ENCODE measurements at places on chromosomes 16 and 17.

GRCh38 chr17:28916302-28916934, 13.5 kb upstream of the DHRS13 start:
- DNase-seq, result peak; percentile 38

- no peak for DNase-seq
Measured at GRCh38 chr17:3835410-3836229, 10.4 kb downstream of the NCBP3 start.

GRCh38 chr17:70454377-70454776, 285.0 kb downstream of the KCNJ2 start:
- no peak for DNase-seq

GRCh38 chr17:17702449-17703139, 21.3 kb downstream of the RAI1 start:
- no peak for DNase-seq

GRCh38 chr16:69143116-69143515, 10.7 kb downstream of the UTP4 start:
- peak; percentile 30 for DNase-seq

- no peak for DNase-seq
Measured at GRCh38 chr16:86771506-86772460, 193.4 kb downstream of the FOXL1 start.

DNA sequence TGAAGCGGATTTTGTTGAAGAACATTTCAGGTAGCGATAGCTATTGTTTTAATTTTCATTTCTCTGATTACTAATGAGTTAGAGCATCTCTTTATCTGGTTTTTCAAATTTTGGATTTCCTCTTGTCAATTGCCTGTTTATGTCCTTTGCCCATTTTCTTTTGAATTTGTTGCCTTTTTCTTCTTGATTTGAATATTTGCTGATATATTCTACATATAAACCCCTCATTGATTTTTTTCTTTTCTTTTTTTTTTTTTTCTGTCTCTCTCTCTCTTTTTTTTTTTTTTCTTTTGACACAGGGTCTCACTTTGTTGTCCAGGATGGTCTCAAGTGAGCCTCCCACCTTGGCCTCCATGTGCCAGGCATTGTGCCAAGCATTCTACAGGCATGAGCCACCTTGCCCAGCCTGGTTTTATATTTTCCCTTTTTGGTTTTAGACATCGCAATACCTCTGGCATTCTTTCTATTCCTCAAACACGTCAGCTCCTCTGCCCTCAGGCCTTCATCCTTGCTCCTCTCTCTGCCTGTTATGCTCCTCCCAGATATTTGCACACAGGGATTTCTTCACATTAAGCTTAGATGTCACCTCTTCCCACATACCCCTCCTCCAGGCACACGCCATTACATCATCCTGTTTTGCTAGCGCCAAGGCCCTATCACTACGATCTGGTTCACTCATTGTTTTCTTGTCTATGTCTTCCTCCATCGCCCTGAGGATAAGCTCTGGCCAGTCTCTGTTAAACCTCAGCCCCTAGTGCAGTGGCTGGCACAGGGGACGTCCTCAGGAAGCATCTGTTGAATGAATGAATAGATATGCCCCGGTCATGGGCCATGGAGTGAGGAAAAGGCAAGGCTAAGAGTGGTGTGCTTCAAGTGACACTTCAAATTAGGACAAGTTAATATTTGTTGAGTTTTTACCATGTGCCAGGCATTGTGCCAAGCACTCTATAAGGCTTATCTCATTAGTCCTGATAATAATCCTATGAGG, 8.6 kb downstream of the SARM1 start:
- peak; percentile 77 for DNase-seq

- DNase-seq, result no peak
Measured at GRCh38 chr16:85190572-85190971, 78.3 kb upstream of the CIBAR2 start.

DNA sequence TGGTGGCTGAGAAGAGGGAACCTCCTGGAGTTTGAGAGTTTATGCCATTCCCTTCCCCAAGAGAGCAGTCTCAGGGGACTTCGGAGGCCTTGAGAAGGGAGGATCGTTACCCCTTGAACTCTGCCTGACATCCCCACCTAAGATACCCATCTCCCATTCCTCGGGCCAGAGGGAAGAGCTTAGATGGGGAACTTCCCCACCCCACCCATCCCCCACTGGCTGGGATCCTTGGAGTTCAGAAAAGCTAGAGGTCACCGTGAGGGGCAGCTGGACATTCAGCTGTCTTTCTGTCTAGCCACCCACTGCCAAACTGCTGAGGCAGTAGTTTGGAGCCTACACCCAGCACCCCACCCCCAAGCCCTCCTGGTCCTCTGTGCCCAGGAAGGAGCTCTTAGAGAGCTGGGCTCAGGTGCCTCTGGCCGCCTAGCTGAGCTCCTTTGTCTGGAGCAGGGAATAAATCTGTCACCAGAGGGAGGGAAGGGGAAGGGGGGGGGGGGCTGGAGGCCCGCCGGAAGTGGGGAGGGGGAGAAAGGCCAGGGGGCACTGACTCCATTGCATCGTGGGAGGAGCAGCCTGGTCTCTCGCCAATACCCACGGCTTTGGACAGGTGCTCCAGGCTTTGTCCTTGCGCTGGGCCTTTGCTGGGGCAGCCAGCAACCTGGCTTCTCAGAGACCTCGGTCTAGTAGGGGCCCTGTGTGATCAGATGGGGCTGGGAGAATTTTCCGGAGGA, 1.0 kb downstream of the HSD11B2 start:
- DNase-seq, result no peak

- no peak for DNase-seq
Measured at GRCh38 chr17:60403962-60404361, 12.0 kb upstream of the USP32 start.

GRCh38 chr17:9386401-9386800, 189.2 kb downstream of the STX8 start:
- DNase-seq, result no peak

GRCh38 chr17:1179112-1179817, 516 bp downstream of the ABR start:
- no peak for DNase-seq

GRCh38 chr17:21164620-21165019, 37.9 kb downstream of the DHRS7B start:
- DNase-seq, result no peak

All from HepG2 (cell line).